Skeletal muscle cell (primary cell): ENCODE measurements at places on chromosomes 2 and 18.

DNA sequence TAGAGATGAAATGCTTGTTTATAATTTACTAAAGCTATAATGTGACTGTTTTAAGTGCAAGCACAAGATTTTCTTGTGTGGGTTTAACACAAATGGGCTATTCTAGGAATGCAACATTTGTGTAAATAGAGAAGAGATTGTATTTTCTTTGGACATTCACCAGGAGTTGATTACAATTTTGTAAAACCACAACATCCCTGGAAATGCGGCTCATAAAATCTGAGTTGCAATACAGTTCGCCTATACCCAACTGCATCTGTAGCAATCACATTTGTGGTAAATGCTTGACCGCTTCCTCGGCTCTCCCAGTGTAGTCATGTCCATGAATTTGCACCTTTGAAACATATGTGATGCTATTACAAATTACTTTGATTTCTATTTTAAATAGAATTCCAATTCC is 348.7 kb upstream of the CDH20 start:
- peak; percentile 87 for DNase-seq

DNA sequence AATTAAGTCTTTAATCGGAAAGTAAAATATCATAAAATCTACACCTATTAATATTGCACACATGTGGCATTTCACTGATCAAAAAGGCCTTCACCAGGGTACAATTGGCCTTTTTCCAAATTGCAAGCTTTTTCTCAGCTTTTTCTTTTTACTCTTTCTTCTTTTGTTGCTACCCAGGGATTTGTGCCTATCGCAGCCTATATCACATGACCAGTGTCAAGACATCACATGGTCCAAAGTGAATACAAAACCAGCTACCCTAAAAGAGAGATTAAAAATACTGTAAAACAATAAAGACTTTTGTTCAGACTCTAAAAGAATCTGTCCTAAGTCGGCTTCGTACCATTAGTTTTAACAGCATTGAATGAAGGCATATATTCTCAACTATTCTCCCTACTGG is 15.0 kb upstream of the OTX1 start:
- no peak for DNase-seq

DNA sequence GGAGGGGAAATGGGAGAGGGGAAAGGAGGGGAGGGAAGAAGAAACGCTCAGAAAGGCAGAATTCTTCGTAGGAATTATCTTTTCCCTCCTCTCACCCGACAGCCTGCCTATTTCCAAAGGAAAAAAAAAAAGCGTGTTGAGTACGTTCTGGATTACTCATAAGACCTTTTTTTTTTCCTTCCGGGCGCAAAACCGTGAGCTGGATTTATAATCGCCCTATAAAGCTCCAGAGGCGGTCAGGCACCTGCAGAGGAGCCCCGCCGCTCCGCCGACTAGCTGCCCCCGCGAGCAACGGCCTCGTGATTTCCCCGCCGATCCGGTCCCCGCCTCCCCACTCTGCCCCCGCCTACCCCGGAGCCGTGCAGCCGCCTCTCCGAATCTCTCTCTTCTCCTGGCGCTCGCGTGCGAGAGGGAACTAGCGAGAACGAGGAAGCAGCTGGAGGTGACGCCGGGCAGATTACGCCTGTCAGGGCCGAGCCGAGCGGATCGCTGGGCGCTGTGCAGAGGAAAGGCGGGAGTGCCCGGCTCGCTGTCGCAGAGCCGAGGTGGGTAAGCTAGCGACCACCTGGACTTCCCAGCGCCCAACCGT is at the start of gene GAD1:
GAD1 (plus strand) TSS at position 384 of the 589 bp plus-strand sequence. CDS start 1,705 bp downstream, outside the sequence.
- no peak for DNase-seq

DNA sequence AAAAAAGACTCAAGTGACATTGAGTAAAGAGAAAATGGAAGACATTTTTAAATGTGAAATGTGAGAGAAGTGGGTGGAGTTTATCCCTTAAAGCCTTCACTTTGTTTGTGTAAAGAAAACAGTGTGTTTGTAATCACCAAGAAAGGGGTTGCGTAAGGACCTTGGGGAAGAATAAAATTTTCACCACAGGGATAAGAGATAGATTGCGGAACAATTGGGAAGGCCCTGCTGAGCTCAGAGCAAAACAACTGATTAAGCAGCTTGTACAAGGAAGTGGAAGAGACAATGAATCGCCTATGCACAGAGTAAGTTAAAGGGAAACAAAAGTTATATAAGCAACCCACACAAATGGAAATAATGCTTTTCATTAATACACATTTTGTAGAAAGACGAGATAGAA is 327.7 kb downstream of the RAD51AP2 start:
- no peak for DNase-seq

DNA sequence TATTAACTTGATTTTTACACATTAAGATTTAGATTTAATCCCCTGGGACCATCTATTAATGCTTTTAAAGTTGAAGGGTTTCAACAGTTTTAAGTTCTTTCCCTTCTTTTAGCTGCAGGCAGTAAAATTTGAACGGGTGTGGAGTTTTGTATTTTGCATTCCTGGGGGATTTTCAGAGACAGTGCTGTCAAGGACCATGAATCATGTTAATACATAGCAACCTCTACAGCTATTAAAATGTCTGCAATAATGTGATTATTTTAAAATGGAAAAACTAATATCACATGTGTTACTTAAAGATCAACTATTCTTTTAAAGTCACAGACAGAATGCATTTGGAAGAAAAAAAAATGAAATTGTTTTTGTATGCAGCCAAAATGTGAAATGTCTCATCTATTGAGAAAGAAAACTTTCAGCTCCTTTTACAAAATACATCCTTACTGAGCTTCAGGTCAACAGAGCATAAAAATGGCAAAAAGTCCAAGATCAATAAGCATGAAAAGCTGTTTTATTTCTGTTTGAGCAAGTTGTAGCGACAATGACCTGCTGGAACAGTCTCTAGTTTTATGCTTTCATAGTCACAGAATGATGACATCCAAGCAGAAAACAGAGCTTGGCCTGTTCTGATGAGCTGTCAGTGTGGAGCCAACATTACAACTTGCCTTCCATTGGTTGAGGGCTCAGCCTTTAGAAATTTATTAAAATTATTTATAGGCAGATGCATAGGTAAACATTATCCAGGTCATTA is 21.6 kb upstream of the ZNF521 start:
- DNase-seq, result no peak

DNA sequence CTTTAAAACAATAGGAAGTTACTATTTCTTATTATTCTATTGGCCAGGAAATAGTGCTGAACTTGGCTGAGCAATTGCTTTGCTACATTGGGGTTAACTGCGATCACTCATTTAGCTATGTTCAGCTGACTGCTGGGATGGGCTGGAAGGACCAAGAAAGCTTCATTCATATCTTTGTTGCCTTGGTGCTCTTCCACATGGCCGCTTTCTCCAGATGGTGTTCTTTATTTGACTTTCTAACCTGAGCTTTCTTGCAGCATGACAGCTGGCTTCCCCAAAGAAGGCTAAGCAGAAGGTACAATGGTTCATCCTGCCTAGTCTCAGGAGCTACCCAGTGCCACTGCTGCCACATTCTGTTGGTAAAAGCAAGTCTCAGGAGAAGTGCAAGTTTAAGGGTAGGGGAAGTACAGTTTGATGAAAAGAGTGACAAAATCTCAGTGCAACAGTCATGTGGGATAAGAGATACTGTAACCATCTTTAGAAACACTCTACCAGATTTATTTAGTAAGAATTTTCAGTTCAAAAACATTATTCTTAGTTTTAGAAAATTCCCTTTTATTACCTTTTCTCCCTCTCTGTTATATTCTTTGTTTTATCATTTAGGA is 180.6 kb upstream of the RBMS1 start:
- DNase-seq, result no peak

DNA sequence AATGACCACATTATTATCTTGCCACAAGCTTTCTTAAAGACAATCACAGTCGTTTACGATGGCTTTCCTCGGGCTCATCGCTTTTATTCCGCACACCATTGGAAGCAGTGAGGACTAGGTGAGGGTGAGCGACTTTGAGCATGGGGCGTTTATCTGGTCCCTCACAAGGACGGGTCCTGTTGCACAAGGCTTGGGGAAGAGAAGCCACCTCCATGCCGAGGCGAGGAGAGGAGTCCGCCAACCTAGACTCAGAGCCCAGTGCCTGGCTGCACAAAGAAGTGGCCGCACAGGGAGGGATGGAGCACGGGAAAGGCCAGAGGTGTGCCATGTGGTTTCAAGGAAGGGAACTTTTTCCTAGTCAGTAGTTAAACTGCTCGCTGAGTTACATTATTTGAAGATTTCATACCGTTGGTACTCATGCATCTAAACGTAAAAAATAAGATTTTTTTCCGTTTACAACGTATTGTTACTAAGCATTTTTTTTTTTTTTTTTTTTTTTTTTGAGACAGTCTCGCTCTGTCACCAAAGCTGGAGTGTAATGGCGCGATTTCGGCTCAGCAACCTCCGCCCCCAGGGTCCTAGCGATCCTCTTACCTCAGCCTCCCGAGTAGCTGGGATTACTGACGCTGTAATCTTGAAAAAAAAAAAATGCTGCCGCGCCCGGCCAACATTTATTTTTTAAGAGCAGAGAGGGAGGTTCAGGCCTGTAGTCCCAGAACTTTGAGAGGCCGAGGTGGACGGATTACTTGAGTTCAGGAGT is 849 bp upstream of the CYP27C1 start:
- DNase-seq, result no peak

DNA sequence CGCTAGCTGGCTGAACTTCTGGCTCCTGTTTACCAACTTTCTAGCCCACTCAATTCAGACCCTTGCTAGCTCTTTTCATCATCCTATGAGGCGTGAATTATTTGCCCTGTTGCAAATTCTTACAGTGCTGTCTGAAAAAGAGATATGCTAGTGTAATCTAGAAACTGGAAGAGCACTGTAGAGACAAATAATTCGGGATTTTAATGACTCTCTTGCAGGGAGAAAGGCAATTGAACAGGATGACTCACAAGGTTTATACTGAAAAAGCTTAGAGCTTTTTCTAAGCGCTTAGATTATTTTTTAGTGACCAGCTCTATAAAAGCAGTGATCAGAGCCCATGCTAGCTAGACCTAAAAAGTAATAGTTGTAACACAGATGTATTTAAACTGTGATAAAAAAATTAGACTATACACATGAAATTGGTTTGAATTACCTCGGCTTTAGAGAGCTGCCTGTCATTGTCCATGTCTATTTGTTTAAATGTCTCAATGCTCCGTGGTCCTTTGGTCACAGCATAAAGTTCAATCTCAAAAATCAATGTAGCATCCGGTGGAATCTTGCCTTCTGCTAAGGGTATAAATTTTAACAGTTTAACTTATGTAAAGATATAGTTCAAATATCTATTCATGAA is 9.1 kb downstream of the FKBP7 start:
- DNase-seq, result no peak

DNA sequence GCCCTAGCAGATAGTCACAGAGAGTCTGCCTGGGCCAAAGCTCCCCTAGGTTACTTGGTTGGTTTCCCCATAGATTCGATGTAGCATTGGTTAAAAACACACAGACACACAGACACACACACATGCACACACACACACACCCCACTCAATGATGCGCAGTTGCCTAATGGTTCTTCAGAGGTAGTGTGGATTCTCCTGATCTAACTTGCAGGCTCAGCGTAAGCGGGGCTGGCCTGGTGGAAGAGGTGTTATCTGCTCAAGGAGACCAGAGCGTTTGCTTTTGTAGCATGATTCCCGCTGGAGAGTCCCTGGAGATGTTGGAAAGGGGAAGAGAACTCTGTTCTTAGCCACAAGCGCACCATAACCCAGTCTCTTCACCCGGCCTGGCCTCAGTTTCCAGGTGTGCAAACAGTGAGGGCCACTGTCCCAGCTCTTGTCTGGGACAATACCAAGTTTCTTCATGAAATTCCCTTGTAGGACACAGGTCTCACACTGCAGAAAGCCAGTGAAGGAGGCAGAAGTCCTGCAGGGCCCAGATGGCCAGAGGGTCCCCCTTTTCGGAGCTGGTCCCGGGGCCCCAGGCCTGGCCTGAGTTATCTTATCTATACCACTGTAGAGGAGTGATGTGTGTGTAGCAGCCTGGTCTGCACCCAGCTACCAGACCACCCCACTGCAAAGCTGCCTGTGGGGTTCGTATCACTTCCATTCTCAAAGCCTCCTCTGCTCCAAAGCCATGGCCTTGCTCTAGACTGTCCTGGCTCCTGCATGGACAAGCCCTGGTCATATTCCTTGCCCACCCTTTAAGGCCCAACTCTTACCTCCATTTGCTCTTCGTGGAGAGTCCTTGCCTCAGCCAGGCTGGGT is 3.7 kb downstream of the ACKR3 start:
- no peak for DNase-seq

DNA sequence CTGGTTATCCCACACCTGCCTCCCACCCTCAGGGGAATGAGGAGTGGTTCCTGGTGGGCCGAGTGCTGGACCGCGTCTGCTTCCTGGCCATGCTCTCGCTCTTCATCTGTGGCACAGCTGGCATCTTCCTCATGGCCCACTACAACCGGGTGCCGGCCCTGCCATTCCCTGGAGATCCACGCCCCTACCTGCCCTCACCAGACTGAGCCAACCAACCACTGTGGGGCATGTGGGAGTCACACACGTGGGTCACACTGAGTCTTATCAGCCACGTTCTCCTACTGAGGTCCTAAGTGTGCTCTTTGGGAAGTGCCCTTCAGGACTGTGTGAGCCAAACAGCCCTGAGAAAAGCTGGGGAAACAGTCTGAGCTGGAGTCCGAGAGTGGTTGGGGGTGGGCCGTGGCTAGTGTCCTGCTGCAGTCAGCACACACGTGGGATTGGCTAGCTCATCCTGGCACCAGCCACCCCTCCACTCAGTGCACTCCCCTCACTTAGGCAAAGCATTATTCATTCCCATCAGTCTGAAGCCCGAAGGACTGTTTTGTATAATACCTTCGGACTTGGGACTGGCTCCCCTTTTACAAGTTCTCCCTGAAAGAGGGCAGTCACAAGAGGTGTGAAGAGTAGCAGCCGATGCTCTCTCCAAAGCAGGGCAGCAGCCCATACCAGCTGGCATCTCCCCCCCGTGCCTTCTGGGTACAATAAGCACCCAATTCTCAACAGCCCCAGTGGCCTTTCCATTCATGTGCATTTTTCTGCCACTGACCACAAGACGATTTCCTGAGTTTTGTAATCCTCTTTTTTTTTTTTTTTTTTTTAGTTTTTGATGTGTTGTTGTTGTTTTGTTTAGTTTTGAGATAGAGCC is 4.6 kb downstream of the TIGD1 start:
- no peak for DNase-seq

GRCh38 chr2:113088213-113088992 is 20.6 kb downstream of the IL1F10 start:
- no peak for DNase-seq

GRCh38 chr2:129859175-129859574 is 120.3 kb upstream of the RAB6C start:
- no peak for DNase-seq

DNA sequence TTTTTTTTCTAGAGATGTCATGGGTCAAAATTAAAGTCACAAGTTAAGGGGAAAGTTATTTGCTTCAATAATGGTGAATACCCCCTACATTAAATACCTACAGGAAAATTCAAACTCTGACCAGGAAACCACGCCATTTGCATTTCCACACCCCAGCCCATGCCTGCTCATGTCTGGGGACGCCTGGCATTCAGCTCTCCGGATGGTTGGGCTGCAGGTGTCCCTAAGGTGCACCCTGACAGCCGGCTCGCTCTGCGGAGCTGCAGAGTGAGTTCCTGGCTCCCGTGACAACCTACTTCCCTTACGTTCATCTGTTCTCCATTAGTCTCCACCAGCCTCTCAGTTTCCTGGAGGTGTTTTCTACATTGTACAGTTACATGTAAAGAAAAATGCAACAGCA is 122.7 kb upstream of the RIOK3 start:
- no peak for DNase-seq

GRCh38 chr18:41025666-41026065 is 929.4 kb upstream of the PIK3C3 start:
- no peak for DNase-seq
